ENCODE measurements at places on chromosomes 13 and 19. TPM values are rescaled to one million over a fixed set of nuclear protein-coding genes. Genes with fewer than 3 reads are reported as not detected.
A peak's percentile ranks its signal among the peaks of the same experiment; 100 is the strongest.

IGSF23 gene
- total RNA-seq: not detected

DNA sequence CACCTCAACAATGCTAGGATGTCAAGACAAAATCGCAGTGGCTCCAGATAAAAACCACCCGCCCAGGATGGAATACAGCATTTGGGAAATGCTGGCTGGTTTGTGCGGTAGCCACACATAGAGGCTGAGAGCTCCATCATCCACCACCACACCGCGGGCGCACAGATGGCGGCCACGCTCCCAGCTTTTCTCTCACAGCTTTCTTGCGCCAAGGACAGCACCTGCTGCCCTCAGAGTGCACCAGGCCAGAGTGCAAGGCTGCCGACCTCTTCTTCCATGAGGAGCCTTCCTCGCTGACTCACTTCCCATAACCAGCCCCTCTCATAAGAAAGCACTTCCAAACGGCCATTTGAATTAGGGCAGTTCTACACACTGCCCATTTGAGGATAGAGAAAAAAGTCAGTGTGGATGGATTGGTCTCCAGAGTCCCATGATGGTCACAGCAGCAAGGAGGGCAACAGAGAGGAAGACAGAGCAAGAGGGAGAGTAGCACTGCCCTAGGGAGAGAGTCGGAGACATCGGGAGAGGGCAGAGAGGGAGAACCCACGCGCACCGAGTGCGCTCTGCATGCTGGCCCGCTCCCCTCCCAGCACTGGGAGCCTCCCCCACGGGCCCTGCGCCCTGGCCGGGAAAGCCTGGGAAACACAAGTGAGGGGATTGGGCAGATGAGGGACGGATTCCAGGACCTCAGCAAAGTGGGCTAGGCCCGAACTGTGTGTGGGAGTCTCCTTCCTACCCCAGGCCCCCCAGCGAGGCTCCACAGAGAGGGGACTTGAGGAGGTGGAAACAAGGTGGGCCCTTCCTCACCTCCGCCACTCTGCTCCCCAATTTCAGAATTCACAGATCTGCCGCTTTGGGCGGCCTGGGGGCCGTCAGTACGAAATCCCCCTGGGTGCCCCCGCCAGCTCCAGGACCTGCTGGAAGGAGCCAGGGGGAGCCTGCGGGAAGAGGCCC is 156.9 kb downstream of the USP12 start:
- DNase-seq: no peak

DNA sequence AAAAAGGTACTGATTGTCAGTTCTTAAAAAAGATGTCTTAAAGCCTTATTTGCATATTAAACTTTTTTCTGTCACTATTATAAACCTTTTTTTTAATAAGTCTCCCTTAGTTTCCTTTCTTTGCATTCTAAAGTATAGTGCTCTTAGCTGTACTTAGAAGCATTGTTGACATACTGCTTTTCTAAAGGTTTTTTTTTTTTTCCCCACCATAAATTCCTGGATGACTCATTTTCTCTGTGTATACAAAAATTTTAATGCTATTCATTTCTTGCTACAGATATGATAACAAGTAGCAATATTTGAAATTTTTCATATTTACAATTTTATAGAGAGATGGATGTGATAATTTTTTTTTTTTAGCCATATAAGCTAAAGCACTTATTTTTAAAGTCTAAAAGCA is 43.5 kb downstream of the METTL21C start:
- no peak for DNase-seq

GRCh38 chr13:52361225-52361624 is 44.7 kb downstream of the THSD1 start:
- DNase-seq: no peak

IL11 gene
- total RNA-seq: 0.95 TPM

GRCh38 chr19:14164724-14165493 is 28.5 kb upstream of the ASF1B start:
- no peak for DNase-seq

DNA sequence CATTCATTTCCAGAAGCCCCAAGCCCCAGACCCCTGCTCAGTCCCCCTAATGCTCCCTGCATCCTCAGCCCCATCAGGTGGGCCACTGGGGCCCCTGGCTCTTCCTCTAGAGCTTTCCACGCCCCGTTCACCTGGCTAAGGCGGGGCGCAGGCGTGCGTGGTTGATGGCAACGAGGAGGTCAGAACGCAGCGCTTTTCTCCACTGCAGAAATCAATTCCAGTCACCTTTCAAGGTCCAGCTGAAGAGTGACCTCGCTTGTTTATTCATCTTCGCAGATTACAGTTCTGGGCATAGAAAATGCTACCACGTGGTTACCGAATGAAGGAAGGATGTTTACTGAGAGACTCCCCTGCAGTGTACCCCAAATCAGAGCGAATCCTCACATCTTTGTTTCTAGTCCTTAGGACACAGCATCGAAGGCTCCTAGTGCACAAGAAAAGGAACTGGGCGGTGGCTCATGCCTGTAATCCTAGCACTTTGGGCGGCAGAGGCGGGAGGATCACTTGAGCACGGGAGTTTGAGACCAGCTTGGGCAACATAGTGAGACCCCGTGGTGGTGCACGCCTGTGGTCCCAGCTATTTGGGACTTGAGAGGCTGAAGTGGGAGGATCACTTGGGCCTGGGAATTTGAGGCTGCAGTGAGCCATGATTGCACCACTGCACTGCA is 828 bp upstream of the PBX4 start:
- no peak for DNase-seq

TMIGD2 gene
- total RNA-seq: not detected

DNA sequence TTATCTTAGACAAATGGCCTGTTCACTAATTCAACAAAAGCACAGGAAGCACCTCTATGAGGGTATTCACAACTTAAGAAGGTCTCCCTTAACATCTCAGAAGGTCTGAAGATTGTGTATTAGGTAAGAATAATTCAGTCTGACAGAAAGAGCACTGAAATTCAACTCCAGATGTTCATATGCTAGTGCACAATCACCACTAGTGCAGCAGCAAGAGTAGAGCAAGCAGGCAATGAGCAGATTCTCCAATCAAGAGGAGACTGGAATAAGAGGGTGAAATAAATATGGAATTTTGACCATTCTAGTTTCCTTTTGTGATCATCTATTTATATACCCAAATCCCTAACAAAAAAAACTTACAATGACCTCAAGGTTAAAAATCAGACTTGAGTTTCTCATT is 52.0 kb downstream of the MPHOSPH8 start:
- DNase-seq: no peak

DNA sequence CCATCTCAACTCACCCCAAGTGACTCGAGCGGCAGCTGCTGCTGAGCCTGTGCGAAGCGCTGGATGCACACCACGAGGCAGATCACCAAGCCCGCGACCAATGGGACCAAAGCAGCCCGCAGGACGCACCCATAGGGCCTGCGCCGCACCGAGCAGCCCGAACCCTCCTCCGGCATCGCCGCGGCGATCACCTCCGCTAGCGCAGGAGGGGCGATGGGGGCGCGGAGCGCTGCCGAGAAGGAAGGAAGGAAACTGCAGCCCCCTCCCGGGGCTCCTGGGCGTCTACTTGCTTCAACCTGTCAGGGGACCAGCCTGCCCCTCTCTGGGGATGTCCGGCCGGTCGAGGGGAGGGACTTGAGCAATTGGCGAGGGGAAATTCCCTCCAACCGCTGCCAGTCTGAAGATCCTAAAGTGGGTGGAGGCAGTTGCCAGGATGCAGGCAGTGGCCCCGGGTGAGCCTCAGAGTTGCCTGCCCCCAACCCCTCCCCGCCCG is at the start of gene CD70:
Gene CD70 (minus strand): TSS at position 324 of the 493 bp plus-strand sequence. CDS start 148 bp downstream, at position 176.
- DNase-seq: peak; percentile 55

- no peak for DNase-seq
Observed at GRCh38 chr19:27885359-27885758, 1327.6 kb downstream of the UQCRFS1 start.

DNA sequence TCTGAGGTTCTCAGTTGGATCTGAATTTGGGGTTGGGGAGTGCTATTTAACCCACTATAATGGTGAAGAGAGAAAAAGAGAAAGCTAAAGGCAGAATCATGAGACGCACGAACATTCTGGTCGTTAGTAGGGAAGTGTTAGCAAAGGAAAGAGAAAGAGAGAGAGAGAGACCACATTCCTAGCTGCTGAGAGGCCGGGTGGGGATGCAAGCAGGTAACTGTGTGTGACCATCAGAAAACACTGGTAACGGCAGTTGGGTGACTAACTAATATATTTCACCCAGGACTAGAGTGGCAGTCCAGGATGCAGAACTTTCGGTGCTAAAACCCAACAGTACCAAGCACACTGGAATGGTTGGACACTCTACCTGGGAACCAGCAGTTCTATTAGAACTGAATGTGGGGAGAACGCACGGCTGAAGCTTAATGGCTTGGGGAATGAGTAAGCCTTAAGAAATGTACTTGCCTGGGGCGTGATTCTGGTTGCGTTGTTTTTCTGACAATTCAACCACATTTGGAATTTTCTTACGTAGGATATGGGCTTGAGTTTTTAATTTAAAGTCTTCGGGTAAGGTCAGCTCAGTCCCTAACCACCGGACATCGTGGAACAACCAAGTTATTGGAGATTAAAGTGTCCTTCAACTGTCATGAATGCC is 130.2 kb downstream of the DNAJC15 start:
- no peak for DNase-seq

DNA sequence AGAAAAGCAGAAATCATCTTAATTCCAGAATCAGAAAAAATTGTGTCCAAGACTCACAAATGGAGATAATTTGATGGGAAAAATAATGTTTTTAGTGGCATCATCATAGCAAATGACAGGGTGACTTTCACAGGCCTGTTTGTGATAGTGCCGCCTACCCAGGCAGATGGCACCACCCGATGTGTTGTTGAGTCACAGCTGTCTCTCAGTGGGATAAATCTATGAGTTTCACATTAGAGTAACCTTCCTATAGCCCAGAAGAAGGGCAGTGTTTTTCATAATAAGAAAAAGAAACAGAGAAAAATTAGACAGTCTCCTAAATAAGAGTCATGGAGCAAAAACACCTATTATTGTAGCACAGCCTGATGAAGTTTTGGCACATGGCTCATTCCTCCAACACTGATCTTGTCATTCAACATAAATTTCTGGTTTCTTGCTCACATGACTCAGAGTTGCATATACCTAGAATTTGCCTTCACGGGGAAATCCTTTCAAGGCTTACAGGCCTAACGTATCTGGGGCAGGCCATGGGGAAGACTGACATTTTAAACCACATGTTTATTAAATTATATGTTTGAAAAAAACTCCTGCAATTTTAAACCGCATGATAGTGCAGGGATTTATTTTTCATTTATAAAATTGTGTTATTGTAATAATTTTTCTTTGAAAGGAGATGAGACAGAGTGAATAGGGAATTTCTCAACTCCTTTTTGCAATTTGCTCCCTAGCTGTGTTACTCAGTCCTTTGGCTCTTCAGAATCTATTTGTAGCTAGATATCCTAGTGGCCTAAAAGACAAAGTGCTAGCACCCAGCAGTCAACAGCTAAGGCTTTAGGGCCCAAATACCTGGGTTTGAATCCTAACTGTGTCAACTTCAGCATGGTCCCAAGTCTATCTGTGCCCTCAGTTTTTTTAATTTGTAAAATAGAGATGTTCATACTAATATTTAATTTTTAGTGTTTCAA is 393.7 kb downstream of the NDFIP2 start:
- no peak for DNase-seq

- DNase-seq: peak; percentile 49
Observed at GRCh38 chr13:67224148-67224846, 5.8 kb downstream of the PCDH9 start.

GRCh38 chr19:5881543-5882299 is 11.4 kb upstream of the FUT5 start:
- no peak for DNase-seq

- DNase-seq: no peak
Observed at GRCh38 chr19:15199661-15200552, 888 bp downstream of the NOTCH3 start.

- DNase-seq: no peak
Observed at GRCh38 chr19:29855087-29855486, 43.3 kb downstream of the CCNE1 start.

DNA sequence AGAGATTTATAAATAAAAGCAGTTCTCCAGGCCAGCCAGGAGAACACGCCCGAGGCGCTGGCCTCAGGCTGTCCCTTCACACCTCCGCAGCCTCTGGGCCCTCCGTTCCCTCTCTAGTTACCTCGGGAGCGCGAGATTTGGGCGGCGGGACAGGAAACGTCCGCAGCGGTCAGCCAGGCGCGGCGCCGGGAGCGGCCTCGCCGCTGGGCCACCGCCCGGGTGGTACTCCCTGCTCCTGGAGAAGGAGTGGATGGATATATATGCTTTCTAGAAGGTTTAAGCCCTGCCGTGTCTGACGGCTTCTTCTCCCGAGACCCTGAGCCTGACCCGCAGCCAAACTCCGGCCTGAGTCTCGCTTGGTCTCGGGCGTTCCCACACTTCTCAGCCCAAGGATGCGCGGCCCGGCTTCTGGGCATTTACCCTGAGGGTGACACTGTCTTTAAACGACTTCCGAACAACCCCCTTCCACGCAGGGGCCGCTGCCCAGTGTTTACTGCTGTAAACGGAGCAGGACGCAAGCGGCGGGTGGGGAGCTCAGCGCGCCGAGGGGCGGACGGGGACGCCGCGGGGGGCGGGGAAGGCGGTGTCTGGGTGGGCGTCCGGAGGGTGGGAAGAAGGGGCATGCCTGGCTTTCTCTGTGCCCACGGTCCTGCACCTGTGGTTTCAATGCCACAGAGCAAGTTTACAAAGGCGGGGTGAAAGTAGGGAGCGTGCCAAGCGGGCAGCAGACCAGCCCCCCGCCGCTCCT is 2.0 kb upstream of the ZIC2 start:
- peak; percentile 82 for DNase-seq

TTC9B gene
- not detected for total RNA-seq

PRSS57 gene
- not detected for total RNA-seq

DNA sequence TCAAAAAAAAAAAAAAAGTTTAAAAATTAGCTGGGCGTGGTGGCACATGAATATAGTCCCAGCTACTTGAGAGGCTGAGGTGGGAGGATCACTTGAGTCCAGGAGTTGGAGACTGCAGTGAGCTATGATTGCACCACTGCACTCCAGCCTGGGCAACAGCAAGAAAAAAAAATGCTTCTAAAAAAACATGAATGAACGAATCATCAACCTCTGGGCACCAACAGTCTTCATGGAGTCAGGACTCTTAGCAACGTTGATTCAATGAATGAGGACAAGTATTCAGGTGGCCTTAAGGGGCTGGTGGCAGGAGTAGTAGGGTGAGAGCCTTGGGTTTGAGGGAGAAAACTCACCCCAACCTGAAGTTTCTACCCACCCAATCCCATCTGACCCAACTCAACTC is 20.6 kb upstream of the OLFM2 start:
- DNase-seq: no peak

DNA sequence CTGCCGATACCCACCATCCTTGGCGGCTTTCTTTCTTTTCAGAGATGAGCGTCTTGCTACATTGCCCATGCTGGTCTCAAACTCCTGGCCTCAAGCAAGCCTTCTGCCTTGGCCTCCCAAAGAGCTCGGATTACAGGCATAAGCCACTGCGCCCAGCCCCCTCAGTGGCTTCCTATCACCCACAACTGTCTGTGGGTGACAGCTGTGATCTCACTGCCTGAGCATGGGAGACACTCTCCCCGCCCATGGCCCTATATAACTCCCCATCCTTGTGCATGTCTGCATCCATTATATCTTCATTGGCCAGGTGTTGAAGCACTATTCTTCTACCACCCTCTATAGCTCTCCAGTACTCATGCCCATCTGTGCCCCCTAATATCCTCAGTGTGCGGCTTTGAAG is 76.2 kb downstream of the PTPRS start:
- no peak for DNase-seq

Data from MG63 (cell line).